ENCODE measurements at places on chromosomes 1 and 21.

DNA sequence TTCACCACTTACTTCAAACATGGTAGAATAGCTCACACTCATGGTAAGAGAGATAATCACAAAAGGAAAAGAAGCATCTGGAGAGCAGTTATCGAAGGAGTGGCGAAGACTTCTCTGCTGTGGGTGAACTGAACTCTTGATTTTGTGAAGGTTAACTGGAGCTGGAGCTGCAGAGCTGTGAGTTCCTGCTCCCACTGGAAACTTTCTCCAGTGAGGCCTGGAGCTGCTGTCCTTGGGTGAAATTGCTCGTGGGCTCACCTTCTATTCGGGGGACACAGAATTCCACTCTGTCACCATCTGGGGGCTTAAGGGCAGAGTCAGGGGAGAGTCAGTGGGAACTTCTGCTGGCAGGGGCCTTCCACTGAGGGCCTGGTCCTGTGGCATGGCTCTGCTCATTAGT, 45.9 kb downstream of the MAB21L3 start:
- DNase-seq = peak; percentile 49

DNA sequence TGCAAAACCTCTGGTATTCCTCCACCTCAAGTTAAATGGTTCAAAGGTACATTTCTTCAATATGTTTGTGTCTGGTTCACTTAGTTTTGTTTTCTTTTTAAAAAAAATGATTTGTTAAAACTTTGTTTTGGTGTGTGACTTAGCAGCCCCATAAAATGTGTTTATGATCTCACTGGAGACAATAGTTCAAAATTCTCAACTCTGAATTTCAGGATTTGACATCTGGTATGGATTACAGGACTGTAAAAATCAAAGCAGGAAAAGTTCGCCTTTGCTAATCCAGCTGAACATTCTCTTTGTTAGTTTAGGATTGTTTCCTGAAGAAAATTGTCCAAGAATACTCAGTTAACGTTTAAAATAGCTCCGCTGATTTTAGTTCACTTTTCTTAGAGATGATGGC, 231.7 kb downstream of the HMCN1 start:
- DNase-seq = no peak

- no peak for DNase-seq
These were observed 2.7 kb downstream of the PSMG1 start for GRCh38 chr21:39180429-39181019.

GRCh38 chr1:174726880-174727585, 272.7 kb upstream of the CACYBP start:
- no peak for DNase-seq

- DNase-seq = no peak
These were observed 86.7 kb upstream of the MARK1 start for GRCh38 chr1:220441211-220441610.

DNA sequence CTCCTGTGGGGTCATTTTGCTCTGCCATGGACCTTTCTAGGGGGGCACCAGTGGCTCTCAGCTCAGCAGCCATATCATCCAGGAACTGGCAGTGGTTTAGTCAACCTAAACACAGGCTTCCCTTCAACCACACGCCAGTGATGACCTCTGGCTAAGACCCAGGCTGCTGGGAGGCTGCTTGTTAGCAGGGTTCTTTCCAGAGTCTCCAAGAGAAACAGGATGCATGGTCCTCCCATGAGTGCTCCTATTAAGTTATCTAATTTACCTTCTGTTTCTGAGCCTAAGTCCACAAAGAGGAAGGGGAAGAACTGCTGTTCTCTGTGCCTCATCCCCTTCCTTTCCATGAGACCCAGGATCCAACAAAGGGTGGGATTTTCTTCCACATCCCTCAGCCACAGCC, 137.3 kb upstream of the PLXNA2 start:
- DNase-seq = no peak

DNA sequence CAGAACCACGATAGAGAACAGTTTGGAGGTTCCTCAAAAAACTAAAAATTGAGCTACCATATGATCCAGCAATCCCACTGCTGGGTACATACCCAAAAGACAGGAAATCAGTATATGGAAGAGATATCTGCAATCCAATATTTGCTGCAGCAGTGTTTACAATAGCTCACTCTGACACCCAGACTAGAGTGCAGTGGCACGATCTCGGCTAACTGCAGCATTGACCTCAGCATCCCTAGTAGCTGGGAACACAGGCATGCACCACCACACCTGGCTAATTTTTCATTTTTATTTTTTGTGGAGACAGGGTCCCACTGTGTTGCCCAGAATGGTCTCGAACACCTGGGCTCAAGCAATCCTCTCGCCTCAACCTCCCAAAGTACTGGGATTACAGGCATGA, 13.1 kb downstream of the TTC13 start:
- no peak for DNase-seq

- DNase-seq = no peak
These were observed 27.8 kb upstream of the FMO4 start for GRCh38 chr1:171286032-171286705.

- DNase-seq = no peak
These were observed 27.8 kb upstream of the TINAGL1 start for GRCh38 chr1:31548534-31548906.

- DNase-seq = peak; percentile 72
These were observed 37.4 kb downstream of the AGPAT3 start for GRCh38 chr21:43902441-43902840.

DNA sequence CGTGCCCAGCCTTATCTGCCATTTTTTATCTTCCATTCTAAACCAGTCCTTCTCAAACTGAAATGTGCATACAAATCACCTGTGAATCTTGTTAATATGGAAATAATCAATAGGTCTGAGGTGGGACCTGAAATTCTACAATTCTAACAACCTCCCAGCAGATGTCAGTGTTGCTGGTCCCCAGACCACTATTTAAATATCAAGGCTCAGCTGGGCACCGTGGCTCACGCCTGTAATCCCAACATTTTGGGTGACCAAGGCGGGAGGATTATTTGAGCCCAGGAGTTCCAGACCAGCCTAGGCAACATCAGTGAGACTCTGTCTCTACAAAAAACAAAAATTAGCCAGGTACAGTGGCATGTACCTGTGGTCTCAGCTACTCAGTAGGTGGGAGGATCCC, 4.1 kb downstream of the UQCRHL start:
- no peak for DNase-seq

DNA sequence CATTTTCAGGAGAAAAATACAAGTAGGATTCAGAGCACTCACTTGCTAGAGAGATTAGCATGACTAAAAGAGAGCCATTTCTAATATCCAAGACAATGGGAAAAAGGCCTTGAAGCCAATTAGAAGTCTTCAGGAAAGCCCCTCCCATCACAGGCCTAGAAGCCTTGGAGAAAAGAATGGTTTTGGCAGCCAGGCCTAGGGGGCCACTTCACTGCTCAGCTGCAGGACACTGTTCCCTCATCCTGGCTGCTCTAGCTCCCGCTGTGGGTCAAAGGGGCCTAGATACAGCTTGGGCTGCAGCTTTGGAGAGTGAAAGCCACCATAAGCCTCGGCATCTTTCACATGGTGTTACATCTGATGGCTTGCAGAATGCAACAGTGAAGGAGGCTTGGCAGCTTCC, 62.8 kb downstream of the RGS4 start:
- no peak for DNase-seq

GRCh38 chr1:26121854-26122773, 10.5 kb downstream of the PDIK1L start:
- no peak for DNase-seq

Data from suprapubic skin (tissue), 4 donors.